ENCODE measurements at places on chromosomes 7 and 10. TPM values are rescaled to one million over a fixed set of nuclear protein-coding genes. Genes with fewer than 3 reads are reported as not detected.

THNSL1 gene
- total RNA-seq = 9.5 TPM

ENTPD1 gene
- 0.37 TPM for total RNA-seq

INHBA gene
- total RNA-seq = not detected

MGAM2 gene
- not detected for total RNA-seq

DNA sequence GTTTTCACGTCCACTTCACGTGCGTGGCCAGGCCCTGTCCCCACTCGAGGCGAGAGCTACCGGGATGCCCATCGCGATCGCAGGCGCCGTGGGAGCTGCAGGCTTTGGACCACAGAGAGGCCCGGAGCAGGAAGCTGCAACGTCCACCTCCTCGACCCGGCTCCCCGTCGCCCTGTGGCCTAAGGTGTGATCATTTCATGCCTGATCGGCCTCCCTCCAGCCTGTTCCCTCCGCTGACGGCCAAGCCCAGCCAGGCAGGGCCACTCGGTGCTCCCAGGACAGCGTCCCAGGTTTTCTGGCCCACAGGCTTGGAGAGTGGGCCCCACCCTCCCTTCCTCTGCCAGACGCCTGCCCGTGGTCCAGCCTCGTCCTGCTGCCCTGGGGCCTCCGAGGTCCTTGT, 19.6 kb downstream of the KNDC1 start:
- no peak for DNase-seq

- no peak for DNase-seq
These were observed 558.2 kb upstream of the PFKP start for GRCh38 chr10:2509081-2509531.

GRCh38 chr10:120460776-120461175, 3.7 kb downstream of the PLPP4 start:
- no peak for DNase-seq

DNA sequence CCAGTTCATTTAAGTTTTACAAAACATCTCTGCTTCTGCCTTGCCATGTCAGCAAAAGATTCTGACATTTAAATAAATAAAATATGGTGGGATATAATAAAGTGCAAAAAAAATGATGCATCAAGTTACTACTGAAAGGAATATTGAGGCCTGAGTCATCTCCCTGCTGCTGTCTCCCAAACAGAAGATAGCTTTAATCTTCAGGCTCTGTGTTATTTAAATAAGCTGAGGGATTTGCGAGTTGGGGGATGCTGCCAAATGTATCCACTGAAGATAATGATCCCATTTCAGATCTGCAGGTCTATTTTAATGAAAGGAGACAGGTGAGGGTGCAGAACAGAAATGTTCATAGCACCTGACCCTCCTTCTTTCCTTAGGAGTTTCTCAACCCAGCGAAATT, 720.8 kb downstream of the AUTS2 start:
- DNase-seq = no peak

DNA sequence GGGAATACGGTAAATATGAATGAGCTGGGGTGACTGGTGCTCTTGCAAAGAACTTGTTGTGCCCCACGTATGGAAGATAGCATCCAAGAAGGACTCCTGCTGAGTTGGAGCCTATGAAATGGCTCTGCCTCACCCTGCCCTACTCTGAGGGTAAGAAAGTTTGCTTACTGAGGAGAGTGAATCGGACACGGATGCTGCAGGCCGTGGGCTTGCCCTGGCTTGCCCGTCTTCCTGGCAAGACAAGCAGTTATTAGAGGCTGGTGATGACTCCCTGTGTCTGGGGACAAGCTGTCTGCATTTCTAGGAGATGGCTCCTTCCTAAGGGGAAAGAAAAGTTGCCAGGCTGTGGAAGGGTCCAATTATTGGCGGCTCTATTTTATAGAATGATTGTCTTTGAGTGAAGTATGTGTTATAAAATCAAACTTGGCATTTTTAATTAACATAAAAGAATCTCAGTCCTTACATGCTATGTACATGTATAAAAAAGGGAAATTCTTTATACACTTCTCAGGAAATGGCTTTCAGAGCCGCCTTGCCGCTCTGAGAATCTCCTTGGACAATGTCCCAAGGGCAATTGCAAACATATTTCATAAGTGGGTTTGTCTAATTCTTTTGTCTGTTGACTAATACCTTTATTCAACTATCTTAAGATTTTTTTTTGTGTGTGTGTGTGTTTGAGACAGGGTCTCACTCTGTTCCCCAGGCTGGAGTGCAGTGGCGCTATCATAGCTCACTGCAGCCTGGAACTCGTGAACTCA, 64.6 kb downstream of the CYP26A1 start:
- no peak for DNase-seq

- no peak for DNase-seq
These were observed 19.9 kb upstream of the GIMAP8 start for GRCh38 chr7:150430465-150431085.

DNA sequence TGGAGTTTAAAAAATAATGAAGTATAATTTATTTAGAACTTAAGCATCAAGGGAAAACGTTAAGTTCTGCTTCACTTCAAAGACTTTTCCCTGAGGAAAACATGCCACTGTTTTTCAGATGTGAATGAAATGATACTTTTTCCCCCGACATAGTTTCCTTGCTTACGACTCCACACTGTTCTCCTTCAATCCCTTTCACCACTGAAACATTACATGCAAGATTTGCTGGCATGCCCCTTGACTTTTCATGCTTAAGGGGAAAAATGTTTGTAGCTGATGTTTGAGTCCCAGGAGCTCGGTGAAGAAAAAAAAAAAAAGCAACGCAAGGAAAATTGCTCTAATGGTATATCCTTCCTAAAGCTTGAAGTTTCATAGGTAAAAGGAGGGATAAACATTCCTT, 10.0 kb downstream of the GLI3 start:
- no peak for DNase-seq

GRCh38 chr10:81534991-81535390, 340.0 kb upstream of the NRG3 start:
- DNase-seq = no peak

DNA sequence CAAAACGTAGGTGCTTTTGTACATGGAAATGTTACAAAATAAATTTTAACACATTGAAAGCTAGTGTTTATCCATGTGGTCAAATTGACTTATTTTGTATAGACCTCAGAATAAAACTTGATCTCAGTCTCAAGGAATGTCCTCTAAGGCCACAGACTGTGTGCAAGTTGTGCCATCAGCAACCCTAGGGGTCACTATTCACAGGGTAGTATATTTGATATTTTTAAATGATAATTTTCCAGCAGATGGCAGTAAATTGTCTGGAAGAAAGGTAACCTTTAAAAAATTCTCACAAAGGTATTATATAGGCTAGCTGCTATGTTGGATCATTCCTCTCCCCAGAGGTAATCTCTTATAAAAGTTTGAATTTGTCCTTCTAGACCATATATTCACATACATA, 12.9 kb upstream of the SNX10 start:
- no peak for DNase-seq

GRCh38 chr10:79392506-79393176, 45.4 kb downstream of the PPIF start:
- no peak for DNase-seq

DNA sequence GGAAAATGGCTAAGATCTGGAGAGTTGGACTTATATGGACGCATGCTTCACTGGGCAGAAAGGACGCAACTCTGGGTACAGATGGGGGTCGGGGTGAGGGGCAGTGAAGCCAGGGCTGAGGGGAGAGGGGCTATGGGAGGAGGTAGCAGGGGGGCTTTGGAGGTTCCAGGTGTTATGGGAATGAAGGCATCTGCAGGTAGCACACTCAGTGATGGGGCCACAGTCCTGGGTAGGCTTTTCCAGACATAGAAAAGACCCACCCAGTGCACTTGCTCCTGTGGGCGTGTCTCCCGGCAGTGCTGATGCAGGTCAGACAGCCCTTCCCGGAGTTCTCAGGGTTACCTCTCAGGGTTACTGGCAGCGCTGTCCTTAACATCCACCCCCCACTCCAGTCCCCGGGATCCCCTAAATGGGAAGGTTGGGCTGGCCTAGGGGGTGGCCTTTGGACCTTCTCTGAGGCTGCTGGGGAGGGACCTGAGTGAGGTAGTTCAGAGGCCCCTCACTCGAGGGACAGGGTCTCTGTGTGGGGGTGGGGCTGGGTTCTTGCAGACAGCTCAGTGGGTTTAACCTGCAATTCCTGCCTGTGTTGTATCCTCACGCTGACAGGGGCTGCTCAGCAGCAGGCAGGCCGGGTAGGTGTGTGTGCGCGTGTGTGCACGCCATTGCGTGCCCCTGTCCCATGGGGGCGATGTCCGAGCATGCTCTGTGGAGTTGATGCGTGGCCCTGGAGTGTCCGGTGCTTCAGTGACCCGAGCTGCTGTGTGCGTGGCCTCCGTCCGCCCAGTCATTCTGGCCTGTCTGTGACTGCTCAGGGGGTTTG, 6.2 kb downstream of the ZYX start:
- no peak for DNase-seq

- no peak for DNase-seq
These were observed 62.2 kb downstream of the CYP51A1 start for GRCh38 chr7:92072121-92072520.

- DNase-seq = no peak
These were observed 34.6 kb upstream of the UNCX start for GRCh38 chr7:1197997-1198625.

All from activated CD4-positive, alpha-beta T cell treated with anti-CD3 and anti-CD28 coated beads for 36 hours (primary cell).